Urinary bladder (tissue), 4 donors: ENCODE measurements at places on chromosomes 7 and 10. TPM values are rescaled to one million over a fixed set of nuclear protein-coding genes. Genes with fewer than 3 reads are reported as not detected.

The CELF2 gene
- 52.7 TPM for total RNA-seq

The C7orf33 gene
- not detected for total RNA-seq

The KCNIP2 gene
- total RNA-seq, result 2.4 TPM

The GNG11 gene
- total RNA-seq, result 48.1 TPM

DNA sequence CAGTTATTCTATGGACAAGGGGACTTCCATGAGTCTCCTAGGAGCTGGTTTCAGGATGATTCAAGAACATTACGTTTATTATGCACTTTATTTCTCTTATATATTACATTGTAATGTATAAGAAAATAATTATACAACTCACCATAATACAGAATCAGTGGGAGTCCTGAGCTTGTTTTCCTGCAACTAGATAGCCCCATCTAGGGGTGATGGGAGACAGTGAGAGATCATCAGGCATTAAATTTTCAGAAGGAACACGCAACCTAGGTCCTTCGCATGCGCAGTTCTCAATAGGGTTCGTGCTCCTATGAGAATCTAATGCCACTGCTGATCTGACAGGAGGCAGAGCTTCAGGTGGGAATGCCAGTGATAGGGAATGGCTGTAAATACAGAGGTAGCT lies 137.9 kb downstream of the ANKRD30A start:
- DNase-seq, result no peak

DNA sequence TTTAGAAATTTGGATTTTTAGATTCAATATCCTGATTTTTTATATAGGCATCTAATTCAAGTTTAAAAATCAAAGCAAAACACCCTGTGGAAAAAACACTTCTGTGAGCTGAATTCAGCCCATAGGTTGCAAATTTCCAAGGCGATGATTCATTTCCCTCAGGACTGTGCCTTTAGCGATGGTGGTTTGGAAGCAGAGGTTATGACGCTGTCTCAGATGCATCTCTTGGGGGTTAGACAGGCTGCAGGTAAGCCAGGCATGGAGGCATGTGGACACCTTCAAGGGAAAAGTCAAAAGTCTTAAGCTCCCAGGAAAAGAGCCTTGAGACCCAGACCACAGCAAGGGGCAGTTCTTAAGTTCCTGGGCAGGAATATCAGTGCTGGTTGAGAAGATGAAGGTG lies 9.5 kb upstream of the FRA10AC1 start:
- DNase-seq, result no peak

DNA sequence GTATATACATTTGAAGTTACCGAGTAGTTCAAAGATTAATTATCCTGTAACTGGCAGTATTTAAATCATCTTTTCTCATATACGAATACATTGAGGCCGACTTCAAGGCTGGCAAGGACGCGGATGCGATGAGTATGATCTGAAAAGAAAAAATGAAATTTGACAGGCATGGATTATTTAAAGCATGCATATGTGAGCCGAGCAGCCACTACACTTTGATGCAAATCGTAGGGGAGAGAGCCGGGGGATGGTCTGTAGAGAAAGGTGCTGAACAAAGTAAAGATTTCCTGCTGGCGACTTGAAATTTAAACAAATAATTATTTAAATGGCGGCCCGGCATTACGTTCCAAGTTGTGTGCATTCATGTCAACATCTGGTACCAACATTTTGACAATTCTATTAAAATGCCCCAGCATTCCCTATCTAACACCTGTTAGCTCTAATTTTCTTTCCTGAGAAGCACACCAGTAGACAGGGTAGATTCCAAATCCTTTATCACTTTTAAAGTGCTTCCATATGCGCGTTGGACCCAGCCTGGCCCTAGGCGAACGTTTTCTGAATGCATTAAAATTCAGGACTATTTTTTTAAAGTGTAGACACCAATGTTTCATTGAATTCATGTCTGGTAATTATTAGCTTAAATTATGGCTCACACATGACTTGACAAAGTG lies 188.7 kb downstream of the EMX2 start:
- DNase-seq, result no peak

GRCh38 chr7:44072364-44073231 lies 7.2 kb upstream of the PGAM2 start:
- no peak for DNase-seq

- no peak for DNase-seq
Observed at GRCh38 chr10:86960003-86960862, 1.8 kb downstream of the SNCG start.
